MV-4-11 (cell line): ENCODE measurements at places on chromosomes 6 and 20.

DNA sequence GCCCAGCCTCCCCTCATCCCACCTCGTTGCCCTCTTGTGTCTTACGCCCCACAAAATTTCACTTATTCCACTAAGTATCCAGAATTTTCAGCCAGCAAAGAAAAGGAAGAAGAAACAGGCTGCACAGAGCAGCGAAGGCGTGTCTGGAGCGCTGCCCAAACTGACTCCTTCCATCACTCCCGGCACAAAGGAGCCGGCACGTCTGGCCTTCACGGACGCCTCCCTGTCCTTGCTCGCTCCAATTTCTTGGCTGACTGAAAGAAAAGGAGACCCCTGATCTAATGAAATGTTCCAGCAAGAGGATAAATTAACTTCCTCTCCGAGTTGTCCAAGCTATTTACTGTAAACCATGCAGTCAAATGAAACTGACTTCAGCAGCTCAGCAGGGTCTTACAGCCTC, 152.3 kb upstream of the CDH4 start:
- no peak for DNase-seq

- DNase-seq, result no peak
These were observed 4.7 kb downstream of the OR2B3 start for GRCh38 chr6:29082457-29082856.

GRCh38 chr20:53202777-53203176, 230.6 kb downstream of the TSHZ2 start:
- DNase-seq, result no peak

GRCh38 chr20:53930651-53931504, 139.5 kb downstream of the BCAS1 start:
- DNase-seq, result peak; percentile 41
